ENCODE measurements at places on chromosomes 12 and 14. TPM values are rescaled to one million over a fixed set of nuclear protein-coding genes. Genes with fewer than 3 reads are reported as not detected.

DNA sequence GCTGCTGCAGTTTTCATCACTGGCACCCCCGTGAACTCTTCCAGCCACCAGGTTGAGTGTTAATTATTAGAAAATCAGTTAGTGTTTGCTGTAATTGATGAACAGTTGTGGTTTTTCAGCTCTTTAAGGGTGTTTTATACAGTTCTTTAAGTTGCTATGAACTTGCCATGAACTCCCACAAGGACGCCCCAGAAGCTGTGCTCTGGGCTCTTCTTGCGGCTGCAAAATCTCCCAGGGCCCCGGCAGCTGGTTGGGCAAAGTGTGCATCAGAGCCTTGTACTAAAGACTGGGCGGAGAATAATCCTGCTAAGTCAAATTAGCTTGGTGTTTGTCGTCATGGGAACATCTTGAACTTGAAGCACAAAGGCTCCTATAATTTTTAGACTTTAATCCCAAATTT, 82.2 kb downstream of the EML1 start:
- no peak for DNase-seq

DNA sequence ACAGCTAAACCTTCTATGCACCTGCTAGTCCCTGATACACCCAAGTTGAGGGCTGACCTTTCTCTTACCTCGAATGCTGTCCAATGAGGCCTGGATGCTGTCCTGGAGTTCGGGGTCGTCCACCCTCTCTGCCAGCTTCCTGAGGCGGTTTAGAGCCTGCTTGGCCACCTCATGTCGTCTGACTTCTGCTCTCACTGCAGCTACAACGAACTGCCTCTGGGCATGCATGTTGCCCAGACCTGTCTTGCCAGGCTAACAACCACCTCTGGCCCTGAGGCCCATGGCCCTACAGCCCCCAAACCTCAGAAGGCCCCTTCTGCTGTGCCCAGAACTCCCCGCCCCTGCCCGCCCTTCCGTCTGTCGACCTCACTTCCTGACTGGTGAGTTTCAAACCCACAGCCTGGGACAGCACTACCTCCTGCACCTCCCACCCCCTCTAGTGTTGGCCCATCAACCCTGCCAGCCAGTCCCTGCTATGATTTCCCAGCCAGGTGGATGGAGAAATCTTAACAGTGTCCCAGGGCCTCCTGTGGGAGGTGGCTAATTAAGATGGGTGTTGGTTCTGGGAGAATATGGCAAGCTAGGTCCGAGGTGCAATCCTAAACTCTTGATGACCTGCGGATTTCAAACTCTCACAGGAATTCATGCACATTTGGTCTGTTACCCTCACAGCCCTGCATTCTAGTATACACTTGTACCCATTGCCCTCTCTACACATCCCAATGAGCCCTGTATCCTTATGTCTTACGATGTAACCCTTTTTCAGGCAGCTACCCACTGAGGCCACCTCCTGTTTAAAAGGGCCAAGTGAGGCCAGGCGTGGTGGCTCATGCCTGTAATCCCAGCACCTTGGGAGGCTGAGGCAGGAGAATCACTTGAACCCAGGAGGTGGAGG, 2.7 kb upstream of the TSPAN31 start:
- DNase-seq: no peak

DNA sequence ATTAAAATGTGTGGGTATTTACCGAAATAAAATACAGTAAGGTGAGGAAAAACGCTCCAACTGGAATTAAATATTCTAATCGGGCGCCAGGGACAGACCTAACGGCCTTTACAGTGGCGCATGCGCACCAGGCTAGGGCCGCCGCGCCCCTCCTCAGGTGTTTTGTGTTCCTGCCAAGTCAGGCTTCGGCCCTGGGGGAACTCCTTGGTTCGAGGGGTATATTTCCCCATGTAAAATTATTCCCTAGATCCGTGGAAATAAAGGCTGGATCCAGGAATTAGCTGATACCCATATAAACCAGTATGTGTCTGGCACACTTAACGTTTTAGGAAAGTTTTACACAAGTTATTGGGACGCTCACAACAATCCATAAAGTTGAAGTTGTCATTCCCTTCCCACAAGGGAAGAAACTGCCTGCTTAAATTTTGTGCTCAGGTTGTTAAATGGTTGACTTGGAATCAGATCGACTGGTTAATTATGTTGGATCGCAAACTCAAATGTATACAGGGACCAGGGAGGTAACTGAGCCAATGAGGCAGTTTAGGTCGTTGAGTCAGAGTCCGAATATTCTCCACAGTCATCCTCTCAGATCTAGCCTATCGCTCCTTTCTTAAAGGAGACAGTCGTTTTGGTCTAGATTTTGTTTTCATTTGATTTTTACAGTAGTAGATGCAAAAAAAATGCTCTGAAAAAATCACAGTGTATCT, 621 bp upstream of the ANAPC7 start:
- DNase-seq: peak; percentile 21

DNA sequence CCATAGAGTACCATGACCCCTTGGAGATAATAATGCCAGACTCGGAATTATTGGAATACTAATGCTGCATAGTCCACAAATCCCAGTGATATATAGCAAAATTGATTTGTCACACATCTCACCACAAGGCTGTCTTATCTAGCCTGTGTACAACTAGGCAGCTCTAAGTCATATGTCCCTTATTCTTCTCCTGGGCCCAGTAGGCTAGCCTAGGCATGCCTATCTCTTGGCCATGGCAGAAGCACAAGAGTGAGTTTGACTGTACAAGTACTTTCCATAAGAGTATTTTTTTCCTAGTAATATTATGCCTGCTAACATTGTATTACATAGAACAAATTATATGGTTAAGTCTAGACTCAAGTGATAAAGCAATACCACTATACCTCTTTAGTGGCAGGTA, 1122.1 kb upstream of the SEL1L start:
- no peak for DNase-seq

DNA sequence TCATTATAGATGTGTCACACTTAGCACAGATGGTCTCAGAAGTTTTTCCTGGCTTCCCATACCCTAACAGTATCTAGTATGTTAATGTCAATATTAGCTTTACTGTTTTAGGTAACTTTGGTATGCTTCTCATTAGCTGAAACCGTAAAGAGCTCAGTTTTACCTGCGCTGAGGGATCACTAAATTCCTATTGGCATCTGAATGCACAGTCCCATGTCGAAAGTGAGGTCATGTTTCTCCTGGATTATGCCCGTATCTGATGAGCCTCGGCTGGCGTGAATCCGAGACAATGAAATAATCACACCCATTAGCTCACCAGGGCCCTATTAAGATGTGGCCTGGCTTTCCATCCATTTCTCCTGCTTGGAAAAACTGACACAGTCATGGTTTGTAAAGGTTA, 418.2 kb downstream of the ZFP36L1 start:
- no peak for DNase-seq

DNA sequence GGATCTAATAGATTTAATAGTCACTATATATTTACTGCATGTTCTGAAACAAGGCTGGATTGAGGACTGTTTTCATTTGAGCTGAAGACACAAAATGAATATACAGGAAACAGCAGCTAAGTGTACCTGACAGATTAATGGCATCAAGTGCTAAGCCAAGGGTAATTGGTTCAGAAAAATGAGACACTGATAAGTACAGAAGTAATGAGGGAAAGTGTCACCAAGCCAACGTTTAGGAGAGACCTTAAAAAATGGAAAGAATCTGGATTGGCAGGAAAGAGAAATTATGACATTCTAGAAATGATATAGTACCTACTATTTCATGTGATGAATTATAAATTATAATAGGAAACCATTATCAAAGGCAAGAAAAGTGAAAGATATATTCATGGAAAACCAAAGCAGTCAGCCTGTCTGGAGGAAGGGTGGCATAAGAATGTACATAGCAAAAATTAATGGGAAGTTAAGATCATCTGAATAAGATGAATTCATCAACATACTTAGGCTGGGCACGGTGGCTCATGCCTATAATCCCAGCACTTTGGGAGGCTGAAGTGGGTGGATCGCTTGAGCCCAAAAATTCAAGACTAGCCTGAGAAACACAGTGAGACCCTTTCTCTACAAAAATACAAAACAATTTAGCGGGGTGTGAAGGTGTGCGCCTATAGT, 21.0 kb upstream of the DUSP16 start:
- DNase-seq: no peak

SERPINA10 gene
- not detected for total RNA-seq

DNA sequence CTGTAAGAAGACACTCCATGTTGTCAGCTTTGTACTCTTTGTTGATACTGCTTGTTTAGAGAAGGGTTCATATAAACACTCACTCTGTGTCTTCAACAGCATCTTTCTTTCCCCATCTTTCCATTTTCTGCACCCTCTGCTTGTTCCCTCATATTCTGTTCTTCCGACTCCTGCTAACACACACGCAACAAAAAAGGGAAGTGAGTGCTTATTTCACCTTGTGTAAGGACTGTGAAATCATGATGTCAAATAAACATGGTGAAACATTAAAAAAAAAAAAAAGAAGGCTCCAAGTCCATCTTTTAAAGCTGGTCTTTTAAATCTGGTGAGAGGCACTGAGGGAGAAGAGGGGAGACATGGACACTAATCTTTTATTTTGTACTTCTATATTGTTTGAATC, 145.4 kb downstream of the RPAP3 start:
- no peak for DNase-seq

HELB gene
- 9.0 TPM for total RNA-seq

DNA sequence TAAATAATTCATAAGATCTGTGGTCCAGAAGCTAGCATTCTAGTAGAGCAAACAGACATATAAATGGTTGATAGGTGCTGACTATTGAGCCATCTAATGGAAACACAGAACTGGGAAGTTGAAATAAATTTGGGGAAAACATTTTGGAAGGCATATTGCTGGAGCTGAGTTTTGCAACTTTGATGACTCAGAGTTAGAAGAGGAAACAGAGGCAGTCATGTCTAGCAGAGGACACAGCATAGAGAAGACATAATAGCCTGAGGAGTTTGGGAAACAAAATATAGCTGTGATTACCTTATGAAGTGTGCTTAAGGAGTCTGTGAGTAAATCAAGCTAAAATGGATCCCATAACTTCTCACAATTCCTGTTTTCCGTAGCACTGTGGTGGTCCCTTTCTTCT, 86.9 kb upstream of the FLRT2 start:
- no peak for DNase-seq

DNA sequence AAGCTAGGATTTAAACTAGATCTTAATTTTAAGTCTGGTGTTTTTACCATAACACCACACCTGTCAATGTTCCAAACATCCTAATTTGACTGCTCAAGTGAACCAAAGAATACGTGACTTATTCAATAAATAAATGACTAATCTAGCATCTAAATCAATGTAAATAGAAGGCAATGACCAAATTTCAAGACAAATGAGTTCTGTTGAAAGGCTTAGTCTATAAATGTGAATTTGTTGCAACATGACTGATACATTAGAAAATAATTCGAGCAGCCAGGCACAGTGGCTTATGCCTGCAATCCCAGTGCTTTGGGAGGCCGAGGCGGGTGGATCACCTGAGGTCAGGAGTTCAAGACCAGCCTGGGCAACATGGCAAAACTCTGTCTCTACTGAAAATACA, 15.1 kb downstream of the ZFC3H1 start:
- no peak for DNase-seq

Data from occipital lobe (tissue), 3 donors.